ENCODE measurements at places on chromosomes 3 and 15.

GRCh38 chr15:82972990-82973389, 13.0 kb upstream of the RAMAC start:
- no peak for DNase-seq

GRCh38 chr3:44065311-44066094, 176.2 kb upstream of the TOPAZ1 start:
- DNase-seq: no peak

DNA sequence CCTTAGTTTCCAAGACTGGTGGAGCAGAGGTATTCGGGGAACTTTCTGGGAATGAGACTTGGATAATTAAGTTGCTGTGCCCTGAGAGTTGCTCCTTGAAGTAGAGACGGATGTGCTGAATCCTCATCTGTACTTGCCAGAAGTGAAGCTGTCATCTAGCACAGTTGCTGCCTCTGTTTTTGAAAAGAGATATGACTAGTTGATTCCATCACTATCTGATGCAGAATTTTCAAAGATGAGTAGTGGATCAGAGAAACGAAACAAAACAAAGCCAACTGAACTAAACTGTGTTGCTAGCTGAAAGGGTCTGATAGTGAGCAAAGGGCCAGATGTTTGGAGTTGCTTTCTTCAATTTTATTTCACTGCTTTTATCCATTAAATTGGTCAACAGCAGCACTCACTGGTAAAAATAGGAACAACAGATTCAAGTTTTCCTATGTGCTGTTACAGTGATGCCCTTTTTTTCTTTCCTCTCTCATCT, 52.7 kb downstream of the MITF start:
- DNase-seq: no peak

DNA sequence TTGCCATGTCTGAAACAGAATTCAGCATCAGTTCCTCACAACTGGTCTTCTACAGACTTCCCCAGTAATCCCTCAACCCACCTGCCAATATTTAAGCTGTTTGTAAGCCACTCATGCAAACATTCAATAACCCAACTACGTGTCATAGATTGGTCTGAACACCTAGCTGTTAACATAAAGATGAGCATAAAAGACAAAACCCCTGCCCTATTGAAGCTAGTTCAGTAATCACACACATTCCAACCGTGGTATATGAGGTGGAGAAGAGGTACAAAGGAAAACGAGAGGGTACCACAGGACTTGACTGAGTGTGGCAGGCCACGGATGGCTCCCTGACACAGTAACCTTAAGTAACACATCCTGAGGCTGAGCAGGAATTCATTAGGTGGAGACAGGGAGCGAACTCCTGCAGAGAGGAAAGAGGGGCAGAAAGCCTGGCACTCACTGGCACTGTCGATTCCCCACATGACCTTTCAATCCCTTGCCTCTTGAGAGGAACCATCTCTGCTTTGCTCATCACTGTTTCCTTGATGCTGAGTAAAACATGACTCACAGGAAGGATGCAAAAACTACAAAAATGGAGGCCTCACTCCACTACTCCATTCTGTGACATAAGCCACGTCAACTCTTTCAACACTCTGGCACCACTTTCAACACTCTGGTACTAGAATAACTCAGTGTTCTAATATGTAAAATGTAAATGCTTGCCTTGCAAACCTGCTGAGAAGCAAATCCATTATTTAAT, 31.3 kb downstream of the RPN1 start:
- DNase-seq: peak; percentile 86

DNA sequence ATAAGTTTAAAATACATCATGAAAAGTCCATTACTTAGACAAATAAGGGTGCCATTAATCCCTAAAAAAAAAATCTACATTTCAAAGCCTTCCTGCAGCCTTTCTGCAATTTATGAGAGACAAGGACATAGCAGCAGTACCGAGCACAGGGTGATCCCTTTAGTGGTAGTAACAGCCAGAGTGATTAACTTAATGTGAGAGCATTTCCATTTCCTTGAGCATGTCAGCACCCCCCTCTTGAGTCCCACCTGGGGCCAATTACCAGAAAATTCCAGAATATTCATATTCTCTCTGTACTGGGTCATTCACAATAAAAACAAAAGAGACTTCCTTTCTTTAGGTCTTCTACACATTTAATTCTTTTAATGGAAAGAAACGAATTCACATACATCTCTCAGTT, 546.9 kb upstream of the CCDC54 start:
- DNase-seq: no peak

DNA sequence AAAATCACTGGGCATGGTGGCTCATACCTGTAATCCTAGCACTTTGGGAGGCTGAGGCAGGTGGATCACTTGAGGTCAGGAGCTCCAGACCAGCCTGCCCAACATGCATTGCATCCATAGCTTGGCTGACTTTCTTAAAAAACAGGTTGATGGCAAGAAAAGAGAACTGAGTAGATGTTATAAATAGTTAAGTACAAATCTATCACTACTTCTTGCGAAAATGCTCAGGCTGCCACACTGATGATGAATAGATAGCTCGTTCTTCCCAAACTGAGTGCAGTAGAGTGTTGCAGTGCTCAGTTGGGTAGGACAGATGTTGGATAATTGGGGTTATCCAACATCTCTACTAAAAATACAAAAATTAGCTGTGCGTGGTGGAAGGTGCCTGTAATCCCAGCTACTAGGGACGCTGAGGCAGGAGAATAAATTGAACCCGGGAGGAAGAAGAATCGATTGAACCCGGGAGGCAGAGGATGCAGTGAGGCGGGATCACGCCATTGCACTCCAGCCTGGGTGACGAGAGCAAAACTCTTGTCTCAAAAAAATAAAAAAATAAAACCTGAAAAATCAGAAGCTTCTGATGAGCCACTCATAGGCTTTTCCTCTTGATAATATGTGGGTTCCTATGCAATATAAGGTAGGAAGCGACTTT, 1.2 kb downstream of the BTLA start:
- peak; percentile 41 for DNase-seq

GRCh38 chr3:47888986-47889757, 86.2 kb downstream of the DHX30 start:
- no peak for DNase-seq

- DNase-seq: no peak
Observed at GRCh38 chr15:90872486-90873184, 4.2 kb downstream of the FURIN start.

Measured in SIG-M5 (cell line).